ENCODE measurements at places on chromosomes 7 and 10.

DNA sequence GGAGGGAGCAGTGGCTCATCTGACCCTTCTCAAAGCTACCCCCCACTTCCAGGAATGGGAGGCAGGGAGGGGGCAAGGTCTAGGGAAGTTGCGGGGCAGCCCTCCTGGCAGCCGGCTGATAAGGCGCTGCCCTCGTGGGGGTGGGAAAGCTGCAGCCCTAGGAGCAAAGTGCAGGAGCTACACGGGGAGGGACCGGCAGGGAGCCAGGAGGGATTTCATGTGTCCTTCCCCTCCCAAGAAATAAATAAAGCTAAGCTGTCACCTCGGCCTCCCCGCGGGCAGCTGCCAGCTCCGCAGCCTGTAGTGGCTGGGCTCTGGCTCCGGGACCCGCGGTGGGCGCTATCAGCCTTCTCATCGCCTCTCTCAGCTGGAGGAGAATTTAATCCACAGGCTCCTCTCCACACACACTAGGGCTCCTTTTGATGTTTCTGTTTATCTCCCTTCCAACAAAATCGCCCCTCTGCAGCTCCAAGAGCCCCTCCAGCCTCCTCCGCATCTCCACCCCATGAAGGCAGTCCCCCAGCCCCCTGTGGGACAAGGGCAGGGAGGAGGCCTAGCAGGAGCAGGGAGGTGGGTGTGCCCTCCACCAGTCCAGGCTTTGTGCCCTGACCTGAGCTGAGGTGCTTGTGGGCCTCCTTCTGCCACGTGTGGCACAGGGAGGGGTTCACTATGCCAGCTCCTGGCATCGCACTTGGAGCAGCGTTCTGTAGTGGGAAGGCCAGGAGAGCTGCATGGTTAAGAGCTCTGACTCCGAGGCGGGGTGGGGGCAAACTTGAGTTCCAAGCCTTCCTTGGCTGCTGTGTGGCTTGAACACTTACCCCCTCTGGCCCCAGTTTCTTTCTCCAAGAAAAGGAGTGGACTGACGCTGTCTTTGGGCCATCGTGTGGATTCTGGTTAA lies 80.5 kb downstream of the C10orf105 start:
- DNase-seq, result no peak

DNA sequence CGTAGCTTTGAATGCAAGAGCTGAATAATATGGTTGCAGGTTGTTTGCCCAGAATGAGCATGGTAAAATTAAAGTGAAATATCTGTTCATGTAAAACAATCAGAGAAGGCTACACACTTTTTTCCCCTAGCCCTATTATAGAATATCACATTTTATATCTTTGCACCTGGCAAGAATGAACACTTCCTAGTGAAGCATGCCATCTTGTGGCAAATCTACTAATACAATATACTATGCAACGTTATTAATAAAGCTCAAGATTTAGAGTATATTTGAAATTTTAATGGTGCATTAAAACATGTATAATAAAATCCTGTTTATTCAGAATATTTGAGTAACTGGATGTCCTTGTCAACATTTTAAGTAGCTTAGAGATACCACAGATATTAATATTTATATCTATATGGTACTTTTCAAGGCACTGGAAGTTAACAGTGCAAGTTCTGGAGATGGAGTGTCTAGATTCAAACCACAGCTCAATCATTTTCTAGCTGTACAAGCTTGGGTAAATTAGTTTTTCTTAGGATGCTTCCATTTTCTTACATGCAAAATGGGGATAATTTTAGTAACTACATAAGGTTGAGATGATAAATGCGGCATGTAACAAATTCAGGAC lies 643.1 kb upstream of the SEMA3D start:
- no peak for DNase-seq

- no peak for DNase-seq
Measured at GRCh38 chr10:89392974-89393373, 551 bp downstream of the IFIT1 start.

- no peak for DNase-seq
Measured at GRCh38 chr10:133131734-133132472, 28.1 kb upstream of the KNDC1 start.

GRCh38 chr10:5492929-5493576 lies 6.3 kb downstream of the CALML5 start:
- DNase-seq, result no peak

DNA sequence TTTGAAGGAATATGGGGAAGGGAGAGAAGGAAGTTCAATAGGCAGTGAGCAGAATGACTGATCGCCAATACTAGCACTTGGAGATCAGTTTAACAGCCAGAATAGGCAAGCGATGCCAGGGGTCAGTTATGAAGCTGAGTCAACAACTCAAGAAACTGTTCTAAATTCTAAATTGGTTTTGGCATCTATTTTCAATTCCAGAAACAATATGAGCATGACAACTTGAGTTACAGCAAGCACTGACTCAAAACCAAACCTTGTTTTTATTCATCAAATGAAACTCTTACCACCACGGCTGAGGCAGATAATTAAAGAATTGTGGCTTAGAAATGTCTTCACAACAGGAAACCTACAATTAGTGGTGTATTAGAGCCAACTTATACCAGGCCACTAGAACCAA lies 180.5 kb upstream of the ASAH2 start:
- DNase-seq, result peak; percentile 45

GRCh38 chr7:107505997-107506673 lies 36.3 kb downstream of the GPR22 start:
- DNase-seq, result peak; percentile 66

DNA sequence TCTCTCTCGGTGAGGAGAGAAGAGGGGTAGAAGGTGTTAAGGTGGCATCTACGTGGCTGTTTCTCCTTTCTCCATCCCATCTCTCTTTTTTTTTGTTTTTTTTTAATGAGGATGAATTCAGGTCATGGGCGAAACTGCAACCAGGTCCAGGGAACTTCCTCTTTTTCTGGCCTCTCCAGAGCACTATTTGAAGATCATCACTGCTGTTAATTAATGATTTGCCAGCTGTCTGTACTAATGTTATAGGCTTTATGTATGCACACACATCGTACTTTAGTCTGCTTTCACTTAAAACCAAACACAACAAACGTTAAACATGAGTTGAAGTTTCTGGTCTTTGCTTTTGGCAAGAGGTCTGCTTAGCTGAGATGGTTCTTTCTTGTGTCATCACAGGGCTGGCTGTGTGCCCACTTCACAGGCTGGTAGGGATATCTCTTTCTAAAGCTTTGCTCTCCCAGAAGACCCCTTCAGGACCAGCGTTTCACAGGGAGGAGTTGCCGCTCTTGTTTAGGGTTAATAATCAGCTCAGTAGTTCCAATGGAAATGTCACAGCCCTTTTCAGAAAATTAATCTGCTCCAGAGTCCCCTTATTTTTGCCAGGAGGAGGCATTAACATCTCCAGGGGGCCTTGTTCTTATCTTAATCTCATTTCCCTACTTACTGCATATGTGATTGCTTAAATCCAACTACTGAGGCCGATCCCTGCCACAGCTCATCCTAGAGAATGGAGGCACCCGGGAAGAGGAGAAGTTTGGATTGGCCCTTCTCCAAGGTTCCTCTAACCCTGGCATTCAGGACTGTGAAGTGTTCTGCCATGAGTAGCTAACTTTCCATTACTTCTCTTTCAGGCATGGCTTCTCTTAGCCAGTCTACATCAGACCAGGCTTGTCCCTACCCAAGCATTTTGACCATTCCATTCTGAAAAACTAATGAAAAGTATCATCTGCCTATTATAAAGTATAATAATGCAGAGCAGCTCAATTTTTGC lies 273.9 kb upstream of the NFE2L3 start:
- DNase-seq, result no peak

- DNase-seq, result no peak
Measured at GRCh38 chr7:152663931-152664330, 12.0 kb downstream of the XRCC2 start.

GRCh38 chr7:143238289-143238980 lies 16.6 kb downstream of the TAS2R40 start:
- DNase-seq, result no peak

GRCh38 chr10:117461766-117462423 lies 80.7 kb upstream of the EMX2 start:
- DNase-seq, result no peak

DNA sequence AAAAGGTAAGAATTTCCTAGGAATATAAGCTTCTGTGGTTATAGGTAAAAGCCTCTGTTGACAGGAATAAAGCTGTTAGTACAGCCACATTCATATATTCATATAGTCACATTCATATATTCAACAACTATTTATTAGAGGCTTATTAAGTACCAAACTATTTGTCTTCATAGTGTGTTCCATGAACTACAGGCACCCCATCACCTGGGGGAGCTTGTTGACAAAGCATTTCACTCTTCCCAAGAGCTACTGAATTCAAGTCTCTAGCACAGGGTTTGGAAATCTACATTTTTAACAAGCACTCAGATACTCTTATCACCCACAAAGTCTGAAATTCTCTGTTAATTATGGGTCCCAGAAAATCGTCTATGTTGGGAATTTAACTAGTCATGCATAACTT lies 110.6 kb downstream of the RNLS start:
- DNase-seq, result no peak

- DNase-seq, result no peak
Measured at GRCh38 chr10:103740611-103741010, 114.8 kb downstream of the SH3PXD2A start.

Measured in activated naive CD4-positive, alpha-beta T cell treated with anti-CD3 and anti-CD28 coated beads for 36 hours (primary cell).